ENCODE measurements at places on chromosomes 12 and 14.

GRCh38 chr14:23347406-23348296, 5.0 kb downstream of the SLC22A17 start:
- no peak for DNase-seq

DNA sequence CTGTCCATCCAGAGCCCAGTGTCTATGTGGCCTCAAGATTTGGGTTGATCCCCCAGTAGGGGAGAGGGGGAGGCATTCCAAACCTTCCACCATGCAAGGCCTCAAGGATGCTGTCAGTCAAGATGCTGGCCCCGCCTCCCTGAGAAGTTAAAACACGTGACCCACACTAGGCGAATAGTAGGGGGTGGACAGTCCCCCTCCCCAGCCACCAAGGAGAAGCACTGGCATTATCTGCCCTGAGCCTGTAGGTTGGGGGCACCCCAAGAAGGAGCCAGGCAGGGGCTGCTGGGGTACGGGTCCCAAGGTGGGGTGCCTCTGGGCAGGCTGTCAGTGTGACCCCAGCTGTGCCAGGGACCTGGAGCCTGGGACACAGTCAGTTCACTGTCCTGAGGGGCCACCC, 2.3 kb downstream of the SLC25A29 start:
- DNase-seq: no peak

DNA sequence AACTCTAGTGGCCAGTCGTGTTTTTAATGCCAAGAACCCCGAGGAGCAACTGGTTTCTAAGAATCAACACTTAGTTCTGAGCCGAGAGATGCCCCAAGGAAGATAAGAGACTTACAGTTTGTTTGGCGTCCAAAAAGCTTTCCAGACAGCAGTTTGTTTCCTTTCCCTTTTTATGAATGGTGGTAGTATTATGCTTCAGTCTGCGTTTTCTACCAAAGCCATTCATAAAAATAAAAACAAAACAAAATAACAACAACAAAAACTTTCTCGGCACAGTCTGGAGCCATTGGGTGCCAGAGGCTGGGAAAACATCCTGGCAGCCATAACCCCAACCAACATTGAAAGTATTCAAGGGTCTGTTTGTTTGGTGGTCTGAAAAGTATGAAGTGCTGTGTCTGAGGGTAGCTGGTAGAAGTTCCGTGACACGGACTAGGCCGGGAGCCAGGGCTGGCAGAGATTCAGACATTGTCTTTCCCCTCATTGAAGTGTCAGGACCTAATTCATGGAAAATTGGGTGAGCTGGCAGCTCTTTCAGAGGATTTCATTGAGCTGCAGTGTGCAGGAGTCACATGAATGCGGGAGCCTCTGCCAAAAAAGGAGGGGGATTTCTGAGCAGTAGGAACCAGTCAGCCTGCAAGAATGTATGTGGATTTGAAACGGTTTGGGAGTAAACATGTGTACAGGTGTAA, 124.2 kb downstream of the HMGA2 start:
- DNase-seq: no peak

DNA sequence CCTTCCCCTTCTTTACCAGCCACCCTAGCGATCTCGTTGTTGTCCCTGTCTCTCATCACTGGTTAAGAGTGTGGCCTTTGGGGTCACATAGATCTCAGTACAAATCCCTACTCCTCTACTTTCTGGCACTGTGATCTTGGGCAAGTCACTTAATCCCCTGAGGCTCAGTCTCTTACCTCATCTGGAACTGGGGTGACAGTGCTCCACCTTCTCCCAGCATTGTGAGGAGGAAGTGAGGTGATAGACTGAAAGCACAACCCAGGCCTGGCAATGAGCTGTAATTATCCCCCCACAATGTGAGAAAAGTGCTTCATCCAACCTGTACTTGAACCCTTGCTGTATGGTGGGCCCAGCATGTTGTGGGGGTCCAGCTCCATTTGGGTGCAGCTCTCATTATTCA, 48.0 kb downstream of the IRAK3 start:
- DNase-seq: no peak
